ENCODE measurements at places on chromosomes 3 and 15.

- peak; percentile 8 for DNase-seq
Measured at GRCh38 chr3:158531334-158531733, 39.7 kb upstream of the MLF1 start.

GRCh38 chr3:3085782-3086181 is 24.4 kb downstream of the IL5RA start:
- no peak for DNase-seq

DNA sequence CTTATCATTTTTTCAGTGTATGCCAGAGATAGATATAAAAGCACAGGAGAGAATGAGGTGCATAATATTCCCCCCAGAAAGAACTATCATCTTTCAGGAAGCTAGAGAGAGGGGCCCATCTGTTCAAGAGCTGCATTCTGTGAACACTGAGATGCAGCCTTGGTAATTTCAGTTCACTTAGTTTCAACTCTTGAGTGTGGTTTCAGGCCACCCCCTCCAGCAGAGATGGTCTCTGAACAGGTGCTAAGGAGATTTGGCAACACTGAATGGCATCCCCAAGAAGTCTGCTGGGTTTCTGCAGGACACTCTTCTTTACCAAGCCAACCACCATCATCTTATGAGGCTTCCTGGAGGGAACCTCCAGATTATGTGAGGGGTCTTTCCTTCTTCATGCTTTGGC is 30.4 kb upstream of the LIMD1 start:
- no peak for DNase-seq

DNA sequence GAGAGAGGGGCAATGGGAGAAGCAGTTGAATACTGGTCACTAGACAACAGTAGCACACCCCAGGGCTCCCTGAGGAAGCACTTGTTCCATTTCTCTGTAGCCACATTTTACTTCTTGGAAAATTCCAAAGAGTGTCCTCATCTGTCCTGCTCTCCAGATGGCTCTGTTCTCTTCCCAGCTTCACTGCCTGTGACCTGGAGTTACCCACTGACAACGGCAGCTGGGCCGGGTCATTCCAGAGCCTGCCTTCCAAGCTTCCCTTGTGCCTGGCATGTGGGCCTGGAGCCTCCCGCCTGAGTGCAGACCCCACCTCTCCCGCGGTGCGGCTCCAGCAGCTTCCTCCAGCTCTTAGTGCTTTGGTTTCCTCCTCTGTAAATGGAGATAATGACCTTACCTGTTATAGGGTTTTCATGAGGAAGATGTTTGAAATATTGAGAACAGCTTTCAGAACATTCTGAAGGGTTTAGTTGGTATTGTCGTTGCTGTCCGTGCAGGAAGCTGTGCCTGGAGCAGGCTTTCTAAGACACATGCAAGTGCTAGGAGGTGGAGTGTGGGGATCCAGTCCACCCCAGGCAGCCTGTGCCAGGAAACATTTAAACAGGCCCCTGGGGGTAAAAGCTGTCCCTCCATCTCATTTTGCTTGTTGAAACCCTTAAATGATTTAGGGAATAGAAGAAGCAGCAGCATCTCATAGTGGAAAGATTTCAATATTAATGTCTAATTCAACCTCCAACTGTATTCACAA is 24.8 kb downstream of the EFCC1 start:
- DNase-seq = no peak

- DNase-seq = peak; percentile 29
Measured at GRCh38 chr15:89971592-89971997, 29.5 kb upstream of the ZNF710 start.

DNA sequence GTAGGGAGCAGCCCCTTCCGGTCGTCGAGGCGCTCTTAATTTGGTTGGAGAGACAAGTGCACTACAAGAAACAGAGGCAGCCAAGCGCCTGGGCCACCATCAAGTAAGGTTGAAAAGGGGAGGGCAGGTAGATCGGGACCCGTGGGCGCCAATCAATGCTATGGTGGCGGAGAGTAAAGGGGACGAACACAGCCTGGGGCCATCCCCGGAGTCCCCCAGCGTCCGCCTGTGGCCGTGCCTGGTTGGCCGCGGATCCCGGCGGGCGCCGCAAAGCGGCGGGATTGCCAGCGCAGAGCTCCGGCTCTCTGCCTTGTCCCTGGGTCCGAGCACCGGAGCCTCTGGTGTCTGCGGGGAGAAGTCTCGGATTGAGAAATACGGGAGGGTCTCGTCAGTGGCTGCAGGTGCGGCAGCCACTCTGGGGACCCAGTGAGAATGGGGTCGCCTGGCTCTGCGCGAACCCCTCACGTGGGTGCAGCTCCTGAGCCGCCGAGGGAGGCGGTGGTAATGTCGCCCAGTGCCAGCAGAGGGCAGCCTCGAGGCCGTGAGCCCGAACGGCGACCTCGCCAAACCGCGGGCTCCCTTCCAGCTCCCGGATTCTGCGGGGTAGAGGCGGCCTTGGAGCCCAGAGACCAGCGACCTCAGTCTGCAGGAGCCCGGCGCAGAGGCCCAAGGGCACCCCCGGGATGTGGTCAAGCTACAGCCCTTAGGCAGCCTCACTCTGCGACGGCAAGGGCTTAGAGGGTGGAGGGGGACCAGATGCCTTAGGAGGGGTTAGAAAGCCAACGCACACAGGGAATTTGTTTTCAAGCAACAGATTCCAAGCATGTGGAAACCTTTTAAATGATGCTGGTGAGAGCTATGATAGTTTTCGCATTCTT is 10.8 kb downstream of the FOXL2 start:
- peak; percentile 59 for DNase-seq

GRCh38 chr3:20682573-20682972 is 496.6 kb upstream of the SGO1 start:
- no peak for DNase-seq

DNA sequence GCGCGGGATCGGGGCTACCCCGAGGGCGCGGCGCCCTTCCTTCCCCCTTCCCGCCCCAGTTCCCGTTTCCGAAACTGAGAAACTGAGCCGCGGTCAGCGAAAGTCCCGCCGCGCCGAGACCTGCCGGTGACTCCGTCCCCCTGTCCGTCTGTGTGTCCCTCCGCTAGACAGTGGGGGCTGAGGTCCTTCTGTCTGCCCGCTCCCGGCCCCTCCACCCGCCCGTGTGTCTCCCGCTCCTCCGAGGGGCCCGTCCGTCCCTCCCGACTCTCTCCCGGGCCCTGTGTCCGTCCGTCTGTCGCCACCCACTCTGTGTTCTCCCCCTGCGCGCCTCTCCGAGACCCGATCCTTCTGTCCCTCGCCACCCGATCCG is 426 bp downstream of the PRKCD start:
- peak; percentile 14 for DNase-seq

DNA sequence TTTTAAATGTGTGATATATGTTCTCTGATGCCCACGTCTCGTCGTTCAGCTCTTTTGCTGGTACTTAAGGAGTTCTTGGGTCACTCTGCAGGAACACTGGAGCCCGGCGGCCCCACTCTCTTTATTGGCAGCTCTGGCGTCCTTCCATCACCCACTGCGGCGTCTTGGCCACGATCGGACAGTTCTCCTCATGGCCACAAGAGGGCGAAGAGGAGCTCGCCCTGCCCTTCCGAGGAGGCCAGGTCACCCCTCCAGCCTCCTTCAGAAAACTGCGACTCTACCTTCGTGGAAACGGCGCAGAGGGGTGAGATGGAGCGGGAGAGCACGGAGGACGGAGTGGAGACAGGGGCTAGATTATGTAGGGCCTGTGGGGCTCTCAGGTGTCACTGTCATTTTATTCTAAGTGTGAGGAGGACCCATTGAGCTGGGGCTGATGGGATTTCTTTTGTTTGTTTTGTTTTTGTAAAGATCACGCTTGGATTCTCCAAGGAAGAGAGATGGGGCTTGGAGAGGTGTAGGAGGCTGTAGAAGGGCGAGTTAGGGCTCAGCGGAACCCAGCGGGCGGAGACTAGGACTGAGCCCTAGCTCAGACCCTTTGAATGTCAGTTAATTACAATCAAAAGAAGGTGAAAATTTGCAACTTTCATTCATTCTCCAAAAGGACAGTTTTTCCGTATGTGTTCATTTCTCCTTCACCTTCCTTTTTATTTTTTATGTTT is 28.0 kb upstream of the GABRA5 start:
- no peak for DNase-seq

GRCh38 chr3:97841956-97842355 is 20.1 kb downstream of the CRYBG3 start:
- no peak for DNase-seq

- no peak for DNase-seq
Measured at GRCh38 chr15:75062706-75063105, 39.3 kb downstream of the PPCDC start.
